ENCODE measurements at places on chromosomes 3 and 15.

DNA sequence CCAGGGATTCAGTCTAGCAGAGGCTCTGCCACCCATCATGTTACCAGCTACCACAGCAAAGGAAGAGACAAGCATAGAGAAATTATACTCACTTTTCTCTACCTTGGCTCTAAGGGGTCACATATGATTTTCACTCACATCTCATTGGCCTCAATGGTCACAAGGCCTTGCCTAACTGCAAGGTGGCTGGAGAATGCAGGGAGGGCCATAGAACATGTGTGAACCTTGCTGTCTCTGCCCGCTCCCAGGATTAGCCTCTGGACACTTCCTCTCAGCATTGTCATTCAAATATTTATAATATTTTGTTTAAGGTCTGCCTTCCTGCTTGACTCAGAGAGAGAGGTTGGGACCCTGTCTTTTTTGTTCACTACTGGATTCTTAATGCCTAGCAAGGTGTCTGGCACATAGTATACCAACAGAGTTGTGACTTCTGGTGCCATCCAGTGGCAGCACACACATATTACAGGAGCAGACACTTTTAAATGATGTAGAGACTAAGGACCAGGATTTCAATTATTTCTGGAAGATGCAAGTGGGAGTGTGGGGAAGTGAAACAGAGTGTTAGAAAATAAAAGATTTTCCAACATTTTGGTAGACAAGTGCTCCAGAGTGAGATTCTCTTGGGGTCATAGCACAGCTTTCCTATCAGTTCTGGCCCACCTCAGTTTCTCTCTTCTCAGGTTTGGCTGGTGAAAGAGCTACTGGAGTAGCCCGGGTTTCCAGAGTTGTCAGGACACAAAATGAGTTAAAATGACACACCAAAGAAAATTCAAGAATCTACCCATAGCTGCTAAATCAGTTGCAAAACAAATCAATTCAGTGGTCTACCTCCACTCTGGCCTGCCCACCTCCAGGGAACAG lies 119.0 kb upstream of the RASGRP1 start:
- H3K4me1 ChIP-seq: peaks cover 4% of the 10 kb centered on the region
- no peak overlapping the region for H3K4me3 ChIP-seq
- peak; percentile 68 for DNase-seq
- H3K36me3 ChIP-seq: no peaks in the 10 kb centered on the region
- H3K27me3 ChIP-seq: no peaks in the 10 kb centered on the region

GRCh38 chr3:186519021-186519658 lies 25.0 kb downstream of the CRYGS start:
- DNase-seq: no peak
- H3K36me3 ChIP-seq: no peaks in the 10 kb centered on the region
- no peak overlapping the region for H3K4me3 ChIP-seq
- H3K4me1 ChIP-seq: no peaks in the 10 kb centered on the region

DNA sequence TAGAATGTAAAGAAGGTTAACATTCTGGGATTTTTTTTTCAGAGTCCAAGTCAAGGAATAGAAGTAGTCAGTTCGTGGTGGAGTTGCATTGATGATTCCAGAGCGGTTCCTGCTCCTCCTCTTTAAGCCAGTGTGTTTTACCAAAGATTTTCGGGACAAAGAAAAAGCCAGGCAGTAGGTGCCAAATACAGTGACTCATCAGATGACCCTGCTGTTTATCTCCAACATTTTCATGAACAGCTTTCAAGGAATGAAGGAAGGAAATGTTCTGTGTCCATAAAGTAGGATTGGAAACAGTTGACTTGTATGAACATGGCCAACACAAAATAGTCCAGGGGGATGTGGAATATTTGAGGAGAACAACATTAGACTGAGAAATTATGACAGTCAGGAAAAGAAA lies 142.4 kb upstream of the TMC3 start:
- H3K4me3 ChIP-seq: no peak overlapping the region
- H3K36me3 ChIP-seq: no peaks in the 10 kb centered on the region
- no peaks in the 10 kb centered on the region for H3K27me3 ChIP-seq
- no peak overlapping the region for H3K27ac ChIP-seq
- no peaks in the 10 kb centered on the region for H3K4me1 ChIP-seq
- no peak for DNase-seq

- no peak for DNase-seq
- no peak overlapping the region for H3K4me3 ChIP-seq
Measured at GRCh38 chr15:67865331-67865730, 25.5 kb upstream of the RNU6-1 start.

DNA sequence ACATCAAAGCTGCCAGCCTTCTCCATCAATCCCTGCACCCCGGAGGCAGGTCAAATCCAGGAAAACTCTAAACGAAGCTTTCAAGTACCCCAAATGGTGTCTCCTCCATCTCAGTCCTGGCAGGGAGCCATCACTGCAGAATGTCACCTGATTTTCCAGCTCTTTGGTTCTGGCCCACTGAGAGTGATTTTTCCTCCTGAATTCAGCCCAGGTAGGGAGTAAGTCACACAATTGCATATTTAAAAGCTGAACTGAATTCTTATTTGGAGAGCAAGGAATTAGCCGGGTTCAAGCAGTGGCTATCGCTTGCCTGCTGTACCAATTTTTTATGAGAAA lies 5.3 kb downstream of the RFTN1 start:
- H3K4me3 ChIP-seq: no peak overlapping the region
- peaks cover 7% of the 10 kb centered on the region for H3K4me1 ChIP-seq
- no peaks in the 10 kb centered on the region for H3K36me3 ChIP-seq
- no peak overlapping the region for H3K27ac ChIP-seq
- no peaks in the 10 kb centered on the region for H3K27me3 ChIP-seq
- no peak for DNase-seq

GRCh38 chr3:7368597-7368996 lies 507.7 kb downstream of the GRM7 start:
- H3K27me3 ChIP-seq: no peaks in the 10 kb centered on the region
- DNase-seq: no peak
- H3K27ac ChIP-seq: no peak overlapping the region
- H3K36me3 ChIP-seq: no peaks in the 10 kb centered on the region
- no peak overlapping the region for H3K4me3 ChIP-seq

DNA sequence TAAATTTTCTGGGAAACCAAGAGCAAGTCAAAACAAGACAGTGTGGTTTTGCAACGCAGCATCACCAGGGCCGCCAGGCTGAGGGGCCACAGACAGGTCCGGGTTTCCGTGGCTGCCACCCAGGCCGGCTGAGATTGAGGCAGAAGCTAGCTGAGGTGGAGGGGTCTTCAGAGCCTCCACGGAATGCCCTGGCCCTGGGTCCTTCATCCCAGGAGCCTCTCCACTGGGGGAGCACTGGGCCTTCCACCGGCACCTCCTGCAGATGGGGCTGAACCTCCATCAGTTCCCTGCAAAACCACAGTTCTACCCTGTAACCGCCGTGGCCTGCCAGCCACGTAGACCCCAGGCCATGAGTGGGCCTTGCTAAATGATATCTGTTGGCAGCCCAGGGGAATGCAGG lies 152.7 kb downstream of the CHSY1 start:
- H3K4me1 ChIP-seq: no peaks in the 10 kb centered on the region
- no peak overlapping the region for H3K4me3 ChIP-seq
- H3K27ac ChIP-seq: no peak overlapping the region
- no peaks in the 10 kb centered on the region for H3K27me3 ChIP-seq

- no peaks in the 10 kb centered on the region for H3K36me3 ChIP-seq
- no peak overlapping the region for H3K4me3 ChIP-seq
- no peak for DNase-seq
- no peaks in the 10 kb centered on the region for H3K4me1 ChIP-seq
- no peaks in the 10 kb centered on the region for H3K27me3 ChIP-seq
Measured at GRCh38 chr3:67067251-67067650, 69.1 kb downstream of the KBTBD8 start.

DNA sequence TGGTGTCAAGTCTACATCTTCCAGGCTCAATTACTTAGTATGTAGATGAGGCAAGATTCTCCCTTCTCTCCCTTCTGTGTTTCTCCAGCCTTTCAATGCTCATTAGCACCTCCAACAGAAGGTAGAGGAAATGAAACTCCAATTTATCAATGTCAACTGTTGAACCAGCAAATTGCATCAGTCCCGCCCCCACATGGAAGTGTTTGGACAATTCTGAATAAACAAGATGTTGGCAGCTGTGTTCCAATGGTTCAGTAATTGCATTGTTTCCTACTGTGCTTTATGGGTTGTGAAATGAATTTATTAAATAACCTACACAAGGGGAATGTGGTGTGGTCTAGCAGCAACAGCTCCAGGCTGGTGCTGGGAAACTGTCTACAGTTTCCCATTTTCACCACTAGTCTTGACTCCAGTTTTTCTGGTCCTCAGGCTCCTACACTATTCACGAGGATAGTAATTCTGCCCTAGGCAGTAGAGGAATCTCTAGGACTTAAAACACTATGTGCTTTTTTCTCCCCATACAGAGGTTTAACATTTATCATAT lies 91.9 kb downstream of the MB21D2 start:
- H3K36me3 ChIP-seq: no peaks in the 10 kb centered on the region
- no peak overlapping the region for H3K27ac ChIP-seq
- H3K27me3 ChIP-seq: no peaks in the 10 kb centered on the region

GRCh38 chr3:128489927-128490649 lies 2.9 kb downstream of the GATA2 start:
- H3K4me1 ChIP-seq: peaks cover 84% of the 10 kb centered on the region
- peak; percentile 51 for DNase-seq
- no peaks in the 10 kb centered on the region for H3K27me3 ChIP-seq
- H3K36me3 ChIP-seq: no peaks in the 10 kb centered on the region
- peak overlapping the region; percentile 97 for H3K27ac ChIP-seq

- peaks cover 54% of the 10 kb centered on the region for H3K4me1 ChIP-seq
- no peaks in the 10 kb centered on the region for H3K27me3 ChIP-seq
- no peak overlapping the region for H3K4me3 ChIP-seq
- no peak overlapping the region for H3K27ac ChIP-seq
- DNase-seq: no peak
Measured at GRCh38 chr3:148852271-148852992, 12.7 kb upstream of the CPA3 start.

GRCh38 chr3:46998121-46998851 lies 18.8 kb downstream of the NBEAL2 start:
- peak; percentile 87 for DNase-seq
- no peaks in the 10 kb centered on the region for H3K36me3 ChIP-seq
- no peak overlapping the region for H3K4me3 ChIP-seq
- no peaks in the 10 kb centered on the region for H3K27me3 ChIP-seq

DNA sequence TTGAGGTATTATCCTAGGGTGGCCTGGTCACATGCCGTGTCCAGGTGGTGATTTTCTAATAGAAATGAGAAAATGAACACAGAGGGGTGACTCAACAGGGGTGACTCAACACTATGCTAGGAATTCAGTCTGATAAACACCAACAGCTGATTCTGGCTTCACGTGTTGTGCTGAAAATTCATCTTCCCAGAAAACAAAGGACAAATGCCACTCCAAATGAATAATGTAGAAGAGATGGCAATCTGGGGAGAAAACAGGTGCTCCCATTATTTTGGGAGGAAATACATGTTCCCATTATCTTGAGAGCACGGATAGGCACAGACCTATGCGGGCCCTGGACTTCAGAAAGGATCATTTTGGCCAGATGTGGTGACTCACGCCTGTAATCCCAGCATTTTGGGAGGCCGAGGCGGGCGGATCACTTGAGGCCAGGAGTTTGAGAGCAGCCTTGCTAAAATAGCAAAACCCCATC lies 101.2 kb upstream of the MEX3B start:
- no peaks in the 10 kb centered on the region for H3K27me3 ChIP-seq
- no peaks in the 10 kb centered on the region for H3K36me3 ChIP-seq
- H3K4me1 ChIP-seq: no peaks in the 10 kb centered on the region
- no peak overlapping the region for H3K4me3 ChIP-seq
- no peak for DNase-seq

- no peaks in the 10 kb centered on the region for H3K27me3 ChIP-seq
- no peaks in the 10 kb centered on the region for H3K4me1 ChIP-seq
- no peak for DNase-seq
- H3K4me3 ChIP-seq: no peak overlapping the region
- H3K27ac ChIP-seq: no peak overlapping the region
Measured at GRCh38 chr3:11739706-11740105, 96.0 kb upstream of the VGLL4 start.

GRCh38 chr3:77055841-77056341 lies 16.0 kb downstream of the ROBO2 start:
- no peak for DNase-seq
- H3K4me3 ChIP-seq: no peak overlapping the region
- H3K27ac ChIP-seq: no peak overlapping the region
- H3K27me3 ChIP-seq: no peaks in the 10 kb centered on the region
- H3K36me3 ChIP-seq: no peaks in the 10 kb centered on the region

DNA sequence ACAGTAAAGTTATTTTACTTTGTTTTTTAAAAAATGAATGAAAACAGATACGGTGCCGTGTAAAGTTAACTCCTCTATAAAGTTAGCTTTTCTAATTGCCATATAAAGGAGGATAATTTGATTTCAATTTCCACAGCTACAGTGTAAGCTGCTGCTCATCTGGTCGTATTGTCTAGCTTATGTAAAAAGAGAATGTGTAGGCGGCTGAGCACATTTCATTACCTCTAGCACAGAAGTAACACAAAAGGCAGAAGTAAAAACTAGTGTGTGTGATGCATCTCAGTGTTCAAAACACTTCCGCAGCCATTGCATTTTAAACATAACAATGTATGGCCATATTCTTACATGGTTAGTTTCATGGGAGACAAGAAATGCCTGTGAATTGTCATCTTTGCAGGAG lies 105.0 kb upstream of the P2RY1 start:
- no peaks in the 10 kb centered on the region for H3K36me3 ChIP-seq
- H3K27ac ChIP-seq: no peak overlapping the region
- H3K27me3 ChIP-seq: no peaks in the 10 kb centered on the region
- DNase-seq: no peak

DNA sequence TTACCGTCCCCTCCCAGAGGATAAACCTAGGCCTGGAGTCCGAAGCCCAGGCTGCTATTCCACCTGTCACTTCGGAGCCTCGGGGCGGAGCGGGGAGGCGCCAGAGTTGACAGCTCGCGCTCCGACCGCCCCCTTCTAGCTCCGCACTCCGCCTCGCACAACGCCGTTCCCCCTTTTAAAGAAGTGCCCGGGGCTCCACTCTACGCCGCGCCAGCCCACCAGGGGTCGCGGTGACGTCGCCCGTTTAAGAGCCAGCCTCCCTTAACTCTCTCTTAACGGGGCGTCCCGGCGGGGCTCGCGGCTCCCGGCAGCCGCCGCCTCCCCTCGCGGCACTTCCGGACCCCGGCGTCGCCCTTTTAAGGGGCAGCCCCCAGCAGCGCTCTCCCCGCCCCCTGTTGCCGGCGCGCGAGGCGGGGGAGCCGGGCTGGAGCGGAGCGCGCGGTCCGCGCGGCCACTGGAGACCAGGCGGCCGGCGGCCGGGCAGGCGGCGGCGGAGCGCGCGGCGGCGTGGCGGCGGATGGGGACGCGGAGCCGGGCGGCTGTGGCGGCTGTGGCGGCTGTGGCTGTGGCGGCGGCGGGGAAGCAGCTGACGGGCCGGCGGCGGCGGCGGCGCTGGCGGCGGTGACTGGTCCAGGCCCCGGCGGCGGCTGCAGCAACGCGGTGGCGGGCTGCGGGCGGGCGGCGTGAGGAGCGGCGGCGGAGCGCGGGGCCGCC lies at the start of gene INAFM2:
TSS of gene INAFM2 (plus strand) at position 454 of the 714 bp plus-strand sequence. CDS start 364 bp downstream, outside the sequence.
- no peaks in the 10 kb centered on the region for H3K36me3 ChIP-seq
- no peaks in the 10 kb centered on the region for H3K27me3 ChIP-seq
- H3K4me1 ChIP-seq: peaks cover 50% of the 10 kb centered on the region
- peak within 1 kb of the TSS; percentile 47 for H3K4me3 ChIP-seq
- peak within 1 kb of the TSS; percentile 78 for H3K27ac ChIP-seq

Measured in body of pancreas (tissue), 4 donors.